ENCODE measurements at places on chromosomes 6 and 20. TPM values are rescaled to one million over a fixed set of nuclear protein-coding genes. Genes with fewer than 3 reads are reported as not detected.

GRCh38 chr6:31114970-31115849 lies 610 bp downstream of the PSORS1C1 start:
- H3K27me3 ChIP-seq = peaks cover 3% of the 10 kb centered on the region
- no peaks in the 10 kb centered on the region for H3K36me3 ChIP-seq
- H3K4me1 ChIP-seq = peaks cover 48% of the 10 kb centered on the region
- H3K4me3 ChIP-seq = peak overlapping the region; percentile 80
- H3K27ac ChIP-seq = peak overlapping the region; percentile 89

DNA sequence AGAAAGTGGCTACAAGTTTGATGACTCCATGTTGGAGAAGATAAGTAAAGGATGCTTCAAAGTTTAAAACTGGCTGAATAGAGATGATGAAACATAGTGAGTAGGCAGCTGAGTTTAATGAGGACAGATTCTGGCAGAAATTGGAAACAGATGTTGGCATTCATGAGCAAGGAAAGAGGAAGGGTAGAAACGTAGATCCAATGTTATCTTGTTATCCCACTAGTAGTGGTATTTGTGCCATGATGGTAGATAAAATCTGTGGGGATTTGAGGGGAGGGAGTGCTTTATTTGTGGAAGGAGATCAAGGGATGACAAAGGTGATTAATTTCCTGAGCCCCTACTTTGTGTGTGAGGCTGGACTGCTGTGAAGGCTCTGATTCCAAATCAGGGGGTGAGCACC lies 69.5 kb downstream of the MRAP2 start:
- no peaks in the 10 kb centered on the region for H3K27me3 ChIP-seq
- peak; percentile 57 for DNase-seq
- no peak overlapping the region for H3K4me3 ChIP-seq
- H3K36me3 ChIP-seq = no peaks in the 10 kb centered on the region
- no peak overlapping the region for H3K27ac ChIP-seq

DNA sequence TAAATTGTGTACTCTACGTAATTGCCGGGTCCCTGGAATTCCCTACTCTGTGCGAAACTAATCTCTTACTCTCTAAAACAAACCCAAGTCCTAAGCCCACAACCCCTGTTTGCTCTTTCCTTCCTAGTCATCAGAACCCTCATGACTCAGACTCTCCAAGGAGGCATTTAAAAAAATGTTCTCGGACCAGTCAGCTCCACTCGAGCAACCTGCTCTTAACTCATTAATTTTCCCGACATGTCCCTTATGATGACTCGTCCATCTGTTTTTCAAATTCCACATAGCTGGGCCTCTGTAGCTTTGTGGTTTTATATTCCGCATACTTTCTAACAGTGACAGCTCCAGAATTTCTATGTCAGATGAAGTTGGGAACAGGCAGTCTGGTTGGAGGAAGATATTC lies 2.6 kb upstream of the MUC22 start:
- DNase-seq = peak; percentile 67
- no peak overlapping the region for H3K27ac ChIP-seq
- H3K36me3 ChIP-seq = no peaks in the 10 kb centered on the region
- peaks cover 14% of the 10 kb centered on the region for H3K27me3 ChIP-seq
- peaks cover 14% of the 10 kb centered on the region for H3K4me1 ChIP-seq

DNA sequence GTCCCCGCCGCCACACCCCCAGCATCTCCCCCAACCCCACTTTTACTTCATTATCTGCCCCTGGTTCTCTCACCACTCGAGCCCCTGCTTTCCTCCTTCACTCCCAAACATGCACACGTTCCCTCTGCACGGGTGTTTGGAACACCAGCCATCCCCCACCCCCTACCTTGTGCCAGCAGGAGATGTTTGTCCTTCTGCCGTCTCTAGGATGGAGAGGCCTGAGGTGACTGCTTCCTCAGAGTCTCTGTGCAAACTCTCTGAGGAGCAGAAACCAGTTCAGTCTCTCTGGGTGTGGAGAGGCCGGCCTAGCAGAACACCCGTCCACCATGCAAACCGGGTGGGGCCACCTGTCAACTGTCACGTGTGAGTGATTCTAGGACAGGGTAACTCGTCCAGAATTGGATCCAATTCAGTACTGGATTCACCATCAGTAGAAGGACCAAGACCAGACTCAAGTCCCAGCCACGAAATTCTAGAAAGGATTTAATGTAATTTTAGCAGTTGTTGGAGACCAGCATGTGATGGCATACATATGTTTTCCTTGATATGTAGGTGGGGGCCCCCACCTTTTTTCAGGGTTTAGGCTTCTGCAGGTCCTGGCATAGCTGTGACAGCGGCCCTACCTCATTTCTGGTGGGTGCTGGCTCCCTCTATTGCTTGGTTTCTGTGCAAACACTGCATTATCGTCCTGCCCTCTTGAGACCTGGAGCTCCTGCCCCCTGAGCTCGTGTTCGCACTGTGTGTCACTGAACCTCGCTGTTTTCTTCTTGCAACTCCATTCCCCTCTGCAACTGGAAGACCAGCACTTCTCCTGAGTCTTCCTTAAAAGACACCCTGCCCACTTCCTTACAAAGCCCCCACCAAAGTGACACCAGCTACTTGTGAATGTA lies at the start of gene RAET1E:
Gene RAET1E (minus strand): TSS at position 259 of the 890 bp plus-strand sequence. CDS start 7,212 bp downstream, outside the sequence.
- H3K4me1 ChIP-seq = peaks cover 44% of the 10 kb centered on the region
- no peak for DNase-seq
- H3K27ac ChIP-seq = peak within 1 kb of the TSS; percentile 93

- no peaks in the 10 kb centered on the region for H3K27me3 ChIP-seq
- no peak for DNase-seq
- no peak overlapping the region for H3K4me3 ChIP-seq
- no peak overlapping the region for H3K27ac ChIP-seq
These were observed 18.3 kb downstream of the MPC1 start for GRCh38 chr6:166364456-166364855.

- H3K4me1 ChIP-seq = no peaks in the 10 kb centered on the region
- no peaks in the 10 kb centered on the region for H3K36me3 ChIP-seq
- no peak for DNase-seq
- H3K4me3 ChIP-seq = no peak overlapping the region
- no peak overlapping the region for H3K27ac ChIP-seq
- no peaks in the 10 kb centered on the region for H3K27me3 ChIP-seq
These were observed 102.9 kb upstream of the PRL start for GRCh38 chr6:22399693-22400092.

HM13 gene
- 270 TPM for total RNA-seq

DNA sequence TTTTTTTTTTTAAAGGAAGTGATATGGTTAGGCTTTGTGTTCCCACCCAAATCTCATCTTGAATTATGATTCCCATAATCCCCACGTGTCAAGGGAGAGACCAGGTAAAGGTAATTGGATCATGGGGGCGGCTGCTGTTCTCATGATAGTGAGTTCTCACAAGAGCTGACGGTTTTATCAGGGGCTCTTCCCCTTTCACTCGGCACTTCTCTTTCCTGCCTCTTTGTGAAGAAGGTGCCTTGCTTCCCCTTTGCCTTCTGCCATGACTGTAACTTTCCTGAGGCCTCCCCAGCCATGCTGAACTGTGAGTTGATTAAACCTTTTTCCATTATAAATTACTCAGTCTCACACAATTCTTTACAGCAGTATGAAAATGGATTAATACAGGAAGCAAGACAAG lies 64.3 kb downstream of the ZFP64 start:
- peaks cover 16% of the 10 kb centered on the region for H3K4me1 ChIP-seq
- no peak for DNase-seq
- no peak overlapping the region for H3K27ac ChIP-seq
- peaks cover 2% of the 10 kb centered on the region for H3K27me3 ChIP-seq
- H3K4me3 ChIP-seq = no peak overlapping the region

DNA sequence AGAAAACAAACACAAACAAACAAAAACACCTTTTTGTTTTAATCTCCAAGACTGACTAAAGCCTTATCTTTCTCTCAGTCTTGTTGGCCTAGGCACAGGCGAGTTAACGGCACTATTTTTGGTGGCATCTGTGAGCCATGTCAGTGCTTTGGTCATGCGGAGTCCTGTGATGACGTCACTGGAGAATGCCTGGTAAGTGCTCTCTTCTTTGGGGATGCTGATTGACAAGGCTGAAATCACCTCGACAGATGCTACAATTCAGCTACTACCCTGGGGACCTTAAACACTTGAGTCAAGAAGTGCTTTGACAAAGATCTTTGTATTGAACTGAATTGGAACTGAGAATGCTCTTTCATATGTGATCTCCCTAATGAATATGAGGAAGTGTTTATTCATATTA lies 384.1 kb downstream of the LAMA2 start:
- no peaks in the 10 kb centered on the region for H3K36me3 ChIP-seq
- H3K27ac ChIP-seq = no peak overlapping the region
- no peak overlapping the region for H3K4me3 ChIP-seq
- no peaks in the 10 kb centered on the region for H3K27me3 ChIP-seq

- peak; percentile 2 for DNase-seq
- H3K27me3 ChIP-seq = peaks cover 19% of the 10 kb centered on the region
- peak within 1 kb of the TSS; percentile 76 for H3K4me3 ChIP-seq
- H3K36me3 ChIP-seq = no peaks in the 10 kb centered on the region
These were observed at the start of gene ELOVL2 for GRCh38 chr6:11043961-11044711. Gene ELOVL2 (minus strand): TSS chr6:11044305. CDS start chr6:11044230, 75 bp downstream.

- DNase-seq = peak; percentile 1
- no peaks in the 10 kb centered on the region for H3K4me1 ChIP-seq
These were observed 2.7 kb downstream of the PAX1 start for GRCh38 chr20:21707999-21708737.

DNA sequence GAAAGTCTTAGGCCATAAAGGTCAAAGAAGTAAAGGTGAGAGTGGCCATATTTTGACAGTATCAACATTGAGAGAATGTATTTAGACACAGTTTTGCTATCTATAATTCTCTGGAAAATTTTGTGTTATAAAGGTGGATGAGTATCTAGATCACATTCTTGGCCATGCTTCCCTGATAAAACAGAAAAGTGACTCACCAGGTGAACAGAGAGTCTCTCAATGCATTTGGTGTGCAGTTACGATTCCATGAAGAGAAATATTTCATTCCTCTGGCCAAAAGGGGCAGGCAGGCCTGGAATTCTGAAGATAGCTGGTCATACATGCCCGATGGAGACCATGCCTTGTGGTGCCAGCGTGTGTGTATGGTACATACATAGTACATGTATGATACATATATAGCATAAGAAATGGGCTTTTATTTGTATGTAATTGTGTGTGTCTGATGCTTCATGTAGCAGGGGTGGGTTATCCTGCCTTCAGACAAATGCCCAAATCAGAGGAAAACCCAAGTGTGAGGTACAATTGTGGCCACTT lies 164.0 kb downstream of the SOBP start:
- no peak for DNase-seq
- no peaks in the 10 kb centered on the region for H3K36me3 ChIP-seq
- peaks cover 29% of the 10 kb centered on the region for H3K4me1 ChIP-seq

DNA sequence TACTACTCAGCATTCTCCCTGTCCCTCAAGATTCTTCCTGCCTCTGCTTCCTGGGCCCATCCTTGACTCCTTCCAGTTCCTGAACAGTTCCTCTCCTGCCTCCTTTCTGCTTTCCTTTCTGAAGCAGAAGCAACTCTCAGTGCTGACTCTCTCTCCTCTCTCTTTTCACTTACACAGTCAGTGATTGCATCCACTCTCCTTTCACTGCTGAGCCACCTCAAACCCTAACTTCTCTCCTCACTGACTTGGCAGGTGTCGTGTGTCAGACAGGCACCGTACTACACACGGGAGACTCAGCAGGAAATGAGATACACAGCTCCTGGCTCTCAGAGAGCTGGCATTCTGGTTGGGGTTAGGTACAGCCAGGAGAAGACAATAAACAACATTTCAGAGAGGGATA lies 5.6 kb downstream of the ABHD16A start:
- DNase-seq = no peak
- H3K4me3 ChIP-seq = no peak overlapping the region
- H3K36me3 ChIP-seq = no peaks in the 10 kb centered on the region

- H3K27ac ChIP-seq = peak overlapping the region; percentile 81
- peak; percentile 75 for DNase-seq
- H3K4me3 ChIP-seq = peak overlapping the region; percentile 20
- peaks cover 33% of the 10 kb centered on the region for H3K36me3 ChIP-seq
- H3K27me3 ChIP-seq = peaks cover 1% of the 10 kb centered on the region
These were observed 105.6 kb upstream of the CLDN20 start for GRCh38 chr6:155158030-155158843.

TDRD6 gene
- not detected for total RNA-seq

GRCh38 chr6:151379933-151380847 lies 11.2 kb downstream of the ZBTB2 start:
- H3K27ac ChIP-seq = peak overlapping the region; percentile 57
- H3K36me3 ChIP-seq = peaks cover 14% of the 10 kb centered on the region
- no peak overlapping the region for H3K4me3 ChIP-seq
- no peak for DNase-seq
- H3K4me1 ChIP-seq = peaks cover 40% of the 10 kb centered on the region

DNA sequence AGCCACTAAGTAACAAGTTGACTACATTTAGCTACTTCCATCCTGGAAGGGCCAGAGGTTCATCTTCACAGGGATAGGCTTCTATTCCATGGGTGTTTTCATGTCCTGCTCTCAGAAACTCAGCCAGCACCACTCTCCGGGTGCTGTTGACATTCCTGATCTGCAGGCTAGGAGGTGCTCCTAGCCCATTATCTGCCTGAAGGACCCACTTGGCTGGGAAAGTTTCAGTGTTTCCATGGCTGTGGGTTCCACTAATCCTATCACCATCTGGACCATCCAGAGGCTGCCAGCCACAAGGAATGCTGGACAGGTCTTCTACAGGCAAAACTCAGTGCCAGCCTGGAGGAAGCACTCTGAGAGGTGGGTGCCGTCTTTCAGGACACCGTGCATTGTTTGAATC lies 45.2 kb downstream of the HLA-G start:
- H3K27me3 ChIP-seq = peaks cover 28% of the 10 kb centered on the region
- no peak overlapping the region for H3K27ac ChIP-seq
- no peaks in the 10 kb centered on the region for H3K4me1 ChIP-seq
- no peak for DNase-seq
- H3K36me3 ChIP-seq = no peaks in the 10 kb centered on the region

DNA sequence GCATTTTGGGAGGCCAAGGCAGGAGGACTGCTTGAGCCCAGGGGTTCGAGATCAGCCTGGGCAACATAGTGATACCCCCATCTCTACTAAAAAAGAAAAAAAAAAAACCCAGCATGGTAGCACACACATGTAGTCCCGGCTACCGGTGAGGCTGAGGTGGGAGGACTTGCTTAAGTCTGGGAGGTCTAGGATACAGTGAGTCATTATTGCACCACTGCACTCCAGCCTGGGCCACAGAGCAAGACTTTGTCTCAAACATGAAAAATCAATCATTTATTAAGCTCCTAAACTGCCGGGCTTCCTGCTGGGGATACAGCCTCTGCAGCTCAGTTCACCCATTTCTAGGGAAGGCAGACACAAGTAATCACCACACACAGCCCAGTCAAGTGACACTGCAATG lies 7.3 kb upstream of the USP45 start:
- peak; percentile 18 for DNase-seq
- H3K4me3 ChIP-seq = peak overlapping the region; percentile 94
- H3K27me3 ChIP-seq = no peaks in the 10 kb centered on the region

COX4I2 gene
- not detected for total RNA-seq

Data from HFFc6 (cell line).